ENCODE measurements at places on chromosomes 1 and 21. TPM values are rescaled to one million over a fixed set of nuclear protein-coding genes. Genes with fewer than 3 reads are reported as not detected.

CDK18 gene
- 1.3 TPM for total RNA-seq

TRIM46 gene
- total RNA-seq = 6.0 TPM

CATSPERE gene
- 0.44 TPM for total RNA-seq

GCSAML gene
- not detected for total RNA-seq

FMO4 gene
- total RNA-seq = 1.2 TPM

ASAP3 gene
- 62.4 TPM for total RNA-seq

DIO1 gene
- total RNA-seq = under 0.01 TPM

Measured in smooth muscle cell of trachea (primary cell).